RPMI7951 (cell line): ENCODE measurements at places on chromosomes 13 and 19. TPM values are rescaled to one million over a fixed set of nuclear protein-coding genes. Genes with fewer than 3 reads are reported as not detected.
A peak's percentile ranks its signal among the peaks of the same experiment; 100 is the strongest.

RLN3 gene
- total RNA-seq = not detected in 2 replicates

RAB3A gene
- total RNA-seq = 1.7 and 3.6 TPM in 2 replicates

TEAD2 gene
- total RNA-seq = 34.2 and 36.4 TPM in 2 replicates

OLFM4 gene
- not detected in 2 replicates for total RNA-seq

COMP gene
- 1.1 and 1.2 TPM in 2 replicates for total RNA-seq

SLC25A41 gene
- not detected in 2 replicates for total RNA-seq

S1PR5 gene
- 0.29 TPM in 1 of 2 replicates, not detected in the other for total RNA-seq

GDF15 gene
- 1.4 and 1.6 TPM in 2 replicates for total RNA-seq

ZNF728 gene
- 0.12 and 0.88 TPM in 2 replicates for total RNA-seq

RXFP2 gene
- 1.1 and 1.2 TPM in 2 replicates for total RNA-seq

ENOX1 gene
- total RNA-seq = 1.9 and 2.6 TPM in 2 replicates

GRCh38 chr19:3253270-3253669 lies 28.8 kb downstream of the CELF5 start:
- DNase-seq = no peak

DNA sequence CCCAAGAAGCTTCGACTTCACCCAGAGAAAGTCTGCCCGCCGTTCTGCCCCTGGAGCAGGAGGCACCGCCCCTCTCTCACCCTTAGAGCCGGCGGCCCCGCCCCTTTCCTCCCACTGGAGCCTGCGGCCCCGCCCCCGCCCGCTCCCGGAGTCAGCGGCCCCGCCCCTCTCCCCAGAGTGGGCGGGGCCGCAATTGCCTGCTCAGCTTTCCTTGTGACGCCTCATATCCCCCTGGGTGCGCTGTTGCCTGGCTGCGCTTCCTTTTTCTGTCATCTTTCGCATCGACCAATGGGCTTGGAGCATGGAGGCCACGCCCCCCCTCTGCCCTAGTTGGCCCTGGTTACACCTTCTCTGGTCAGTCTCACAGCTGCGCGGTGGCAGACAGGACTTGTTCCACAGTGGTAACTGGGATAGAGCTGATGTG lies 38.2 kb upstream of the ZNF492 start:
- no peak for DNase-seq

DNA sequence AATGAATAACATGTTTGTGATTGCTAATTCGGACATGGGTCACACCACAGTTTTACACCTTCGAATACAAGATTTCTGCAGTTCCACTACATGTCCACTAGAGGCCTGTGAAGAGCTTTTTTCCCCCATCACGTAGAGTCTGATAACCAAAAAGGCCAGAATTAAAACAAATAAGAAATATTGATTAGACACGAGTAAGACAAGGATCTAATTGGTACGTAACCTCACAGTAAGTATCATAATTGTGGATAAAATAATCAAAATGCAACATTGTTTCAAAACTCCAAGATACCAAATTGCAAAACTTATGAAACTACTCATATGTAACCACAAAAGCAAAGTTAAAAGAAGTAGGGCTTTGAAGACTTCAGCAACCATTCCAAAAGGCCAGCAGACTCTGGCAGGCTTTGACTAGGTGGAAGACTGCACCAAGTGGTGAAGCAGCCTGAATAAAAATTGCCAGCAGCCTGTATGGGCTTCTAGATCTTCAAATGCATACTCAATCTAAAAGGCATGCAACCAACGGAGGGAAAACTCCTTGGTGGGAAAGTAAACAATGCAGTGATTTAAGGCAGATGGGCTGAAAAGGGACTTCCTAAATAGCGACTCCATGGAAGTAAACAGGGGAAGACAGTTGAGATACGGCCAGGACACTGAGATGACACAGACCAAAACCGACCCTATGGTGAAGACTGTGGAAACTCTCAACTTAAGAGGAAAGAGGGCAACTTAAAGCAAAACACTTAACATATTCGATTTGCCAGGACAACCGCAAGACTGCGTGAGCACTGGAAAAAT lies 56.7 kb downstream of the STARD13 start:
- DNase-seq = peak; percentile 78

DNA sequence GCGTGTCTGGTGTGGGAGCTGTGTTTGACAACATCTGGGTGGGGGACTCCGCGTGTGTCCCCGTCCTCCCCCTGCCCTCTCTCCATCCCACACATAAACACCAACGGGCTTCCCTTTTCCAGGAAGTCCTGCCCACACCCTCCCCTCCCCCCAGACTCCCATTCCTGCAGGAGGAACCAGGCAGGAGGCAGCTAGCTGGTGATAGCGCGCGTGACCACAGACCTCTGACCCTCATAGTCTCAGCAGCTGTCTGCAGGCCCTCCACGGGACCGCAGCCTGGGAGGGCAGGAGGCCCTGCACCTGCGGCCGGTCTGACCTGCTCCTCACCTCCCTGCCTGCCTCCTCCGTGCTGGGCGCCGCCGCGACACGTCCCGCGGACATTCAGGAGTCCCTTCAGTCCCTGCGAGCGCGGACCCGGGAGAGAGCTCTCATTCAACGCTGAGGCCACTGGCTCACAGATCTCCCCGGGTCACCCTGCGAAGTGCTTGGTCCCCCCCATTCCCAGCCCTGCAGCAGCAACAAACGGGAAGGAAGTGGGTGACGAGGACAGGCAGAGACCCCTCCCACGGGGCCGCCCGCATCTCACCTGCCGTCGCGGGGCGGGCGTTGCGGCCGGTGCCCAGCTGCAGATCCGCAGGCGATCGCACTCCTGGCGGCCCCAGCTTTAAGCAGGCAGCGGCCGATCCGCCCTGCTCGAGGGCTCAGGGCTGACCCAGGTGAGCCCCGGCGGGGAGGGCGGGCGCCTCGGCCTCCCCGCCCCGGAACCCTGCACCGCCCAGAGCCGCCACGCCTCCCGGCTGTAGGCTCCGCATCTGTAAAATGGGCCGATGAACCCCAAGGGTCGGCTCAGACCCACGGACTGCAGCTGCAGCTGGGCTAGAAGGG lies 1.1 kb upstream of the ACP5 start:
- no peak for DNase-seq

DNA sequence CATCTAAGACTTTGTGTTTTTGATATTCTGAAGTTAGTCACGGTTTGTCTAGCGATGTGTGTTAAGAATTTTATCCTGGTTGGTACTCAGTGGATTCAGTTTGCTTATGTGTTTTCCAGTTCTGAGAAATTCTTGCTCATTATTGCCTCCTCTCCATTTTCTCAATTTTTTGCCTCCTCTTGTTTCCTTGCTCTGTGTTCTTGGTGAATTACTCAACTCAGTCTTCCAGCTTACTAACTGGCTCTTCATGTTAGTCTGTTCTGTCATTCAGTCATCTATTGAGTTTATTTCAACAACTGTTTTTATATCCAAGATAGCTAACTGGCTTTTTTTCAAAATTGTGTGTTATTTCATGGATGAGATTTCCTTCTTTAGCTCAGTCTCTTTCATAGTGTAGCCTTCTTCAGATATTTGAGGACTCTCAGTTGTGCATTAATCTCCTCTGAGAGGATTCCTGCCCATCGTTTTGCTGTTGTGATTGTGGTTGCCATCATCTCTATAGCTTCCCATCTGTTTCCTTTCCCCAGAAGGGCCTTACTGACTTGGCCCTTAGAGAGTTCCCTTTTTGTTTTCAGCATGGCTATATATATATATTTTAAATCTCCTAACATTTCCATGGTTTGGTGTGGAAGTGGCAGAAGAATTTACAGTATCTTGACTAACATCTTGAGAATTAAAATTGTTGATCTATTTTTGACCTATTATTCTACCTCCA lies 6.2 kb downstream of the SETDB2 start:
- DNase-seq = no peak

- no peak for DNase-seq
These were observed 2.7 kb downstream of the SMAD9 start for GRCh38 chr13:36917311-36917710.

GRCh38 chr13:58955546-58956385 lies 1208.0 kb downstream of the DIAPH3 start:
- DNase-seq = no peak

DNA sequence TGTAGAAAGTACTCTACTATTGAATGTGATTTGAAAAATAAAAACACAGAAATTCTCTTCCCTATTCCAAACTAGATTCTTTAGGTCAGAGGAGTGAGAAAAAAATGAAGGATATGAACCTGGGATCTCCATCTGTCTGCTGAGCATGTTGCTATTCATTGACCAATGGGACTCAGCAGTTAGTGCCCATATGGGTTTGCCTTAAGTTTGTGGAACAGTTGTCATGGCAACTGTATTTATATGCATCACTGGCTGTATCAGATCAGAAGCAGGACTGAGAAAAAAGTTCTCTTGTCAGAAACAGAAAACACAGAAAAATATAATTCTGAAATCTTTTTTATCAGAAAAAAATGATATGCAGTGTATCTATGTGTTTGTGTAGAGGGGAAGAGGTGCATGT lies 73.3 kb upstream of the ATXN8OS start:
- DNase-seq = no peak

DNA sequence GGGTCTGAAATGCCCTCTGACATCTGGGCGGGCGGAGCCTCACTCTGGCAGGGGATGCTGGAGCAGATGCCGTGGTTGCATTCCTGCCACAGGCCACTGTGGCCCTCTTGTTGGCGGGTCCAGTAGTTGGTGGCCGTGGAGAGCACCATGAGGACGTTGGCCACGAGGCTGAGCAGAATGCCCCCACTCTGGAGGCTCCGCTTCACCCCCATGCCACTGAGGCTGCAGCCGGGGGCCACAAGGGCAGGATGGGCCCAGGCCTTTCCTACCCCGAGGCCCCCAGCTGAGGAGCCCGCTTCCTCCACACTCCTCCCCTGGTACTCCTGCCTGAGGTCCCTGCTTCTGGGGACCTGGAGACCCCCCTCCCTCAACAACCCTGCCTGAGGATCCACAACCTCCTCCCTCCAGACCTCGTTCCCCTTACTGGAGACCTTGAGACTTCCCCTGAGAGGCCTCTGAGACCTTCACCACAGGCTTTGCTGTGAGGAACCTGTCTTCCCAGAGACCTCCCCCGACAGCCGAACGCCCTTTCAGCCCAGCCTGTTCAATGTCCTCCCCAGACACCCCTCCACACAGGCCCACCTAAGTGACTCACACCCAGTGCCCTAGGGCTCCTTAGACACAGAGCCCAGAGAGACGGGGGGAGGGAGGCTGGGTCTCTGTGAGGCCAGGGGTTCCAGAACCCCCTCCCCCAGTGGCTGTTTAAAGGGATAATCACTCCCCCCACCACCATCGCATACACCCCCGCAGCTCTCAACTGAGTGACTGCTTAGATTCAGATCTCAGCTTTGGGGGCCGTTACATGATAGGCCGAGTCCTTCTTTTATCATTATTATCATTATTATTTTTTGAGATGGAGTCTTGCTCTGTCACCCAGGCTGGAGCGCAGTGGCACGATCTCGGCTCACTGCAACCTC lies at the start of gene CLDND2:
TSS of gene CLDND2 (minus strand) at position 638 of the 917 bp plus-strand sequence. CDS start at position 212, 426 bp downstream.
- peak; percentile 16 for DNase-seq

DNA sequence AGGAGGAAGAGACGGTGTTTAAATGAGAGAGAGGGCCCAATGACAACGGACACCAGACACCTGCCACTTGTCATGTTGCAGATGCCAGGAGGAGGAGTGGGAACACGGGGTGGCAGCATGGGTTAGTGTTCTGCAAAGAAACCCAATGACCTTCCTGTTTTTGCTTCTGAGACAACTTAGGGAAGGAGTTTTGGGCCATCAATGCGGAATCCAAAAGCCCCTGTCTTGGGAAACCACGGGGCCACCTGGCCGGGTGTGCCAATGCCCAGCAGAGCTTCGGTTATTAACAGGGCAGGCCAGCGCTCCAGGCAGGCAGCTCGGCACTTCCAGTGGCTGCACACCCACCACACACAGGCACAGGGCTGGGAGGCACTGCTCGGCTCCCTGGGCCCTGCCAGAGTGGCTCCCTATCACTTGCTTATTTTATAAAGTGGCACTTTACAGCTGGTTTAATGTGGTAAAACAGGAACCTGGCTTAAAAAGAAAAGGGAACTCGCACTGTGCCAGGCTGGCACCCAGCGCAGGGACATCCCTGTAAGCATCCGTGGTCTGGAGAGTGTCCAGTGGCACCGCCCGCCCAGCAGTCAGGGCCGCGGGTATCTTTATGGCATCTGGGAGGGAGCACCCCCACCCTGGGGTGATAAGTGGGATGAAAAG lies 19.1 kb downstream of the ELL start:
- DNase-seq = no peak

DNA sequence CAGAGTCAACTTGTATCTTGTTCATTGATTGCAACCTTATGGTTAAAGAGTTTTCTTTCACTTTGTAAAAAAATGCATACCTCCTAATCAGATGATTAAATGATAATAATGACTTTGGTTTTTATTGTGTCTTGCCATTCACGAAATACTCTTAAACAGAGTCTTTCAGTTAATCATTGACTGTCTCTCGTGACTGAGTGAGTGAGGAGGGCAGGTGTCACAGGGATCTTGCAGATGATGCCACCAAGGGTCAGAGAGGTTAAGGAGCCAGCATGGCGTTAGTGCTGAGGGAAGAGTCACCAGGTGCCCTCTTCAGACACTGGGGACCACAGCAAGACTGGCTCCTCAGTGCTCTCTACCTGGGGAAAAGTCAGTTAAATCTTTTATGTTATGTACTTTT lies 8.0 kb downstream of the GPATCH1 start:
- DNase-seq = no peak

DNA sequence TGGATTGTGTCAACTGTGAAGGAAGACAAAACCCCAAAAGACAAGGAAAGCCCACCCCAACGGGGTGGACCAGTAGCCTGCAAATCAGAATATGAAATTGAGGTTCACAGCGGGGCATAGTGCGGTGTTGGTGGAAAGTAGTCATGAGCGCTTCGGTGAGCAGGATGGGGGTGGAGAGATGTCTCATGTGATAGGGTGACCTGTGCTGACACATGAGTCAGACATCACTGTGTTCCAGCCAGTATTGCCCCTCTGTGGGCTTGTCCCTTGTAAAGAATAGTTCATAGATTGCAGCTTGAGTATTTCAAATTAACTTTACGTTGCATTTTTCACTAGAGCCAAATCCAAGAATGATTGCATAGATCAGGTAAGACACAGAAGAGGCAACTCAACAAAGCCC lies 7.3 kb downstream of the ZNF69 start:
- DNase-seq = no peak

GRCh38 chr19:1766800-1767352 lies 13.6 kb downstream of the ONECUT3 start:
- no peak for DNase-seq

GRCh38 chr13:46296115-46296822 lies 84.5 kb downstream of the LRRC63 start:
- DNase-seq = peak; percentile 84

DNA sequence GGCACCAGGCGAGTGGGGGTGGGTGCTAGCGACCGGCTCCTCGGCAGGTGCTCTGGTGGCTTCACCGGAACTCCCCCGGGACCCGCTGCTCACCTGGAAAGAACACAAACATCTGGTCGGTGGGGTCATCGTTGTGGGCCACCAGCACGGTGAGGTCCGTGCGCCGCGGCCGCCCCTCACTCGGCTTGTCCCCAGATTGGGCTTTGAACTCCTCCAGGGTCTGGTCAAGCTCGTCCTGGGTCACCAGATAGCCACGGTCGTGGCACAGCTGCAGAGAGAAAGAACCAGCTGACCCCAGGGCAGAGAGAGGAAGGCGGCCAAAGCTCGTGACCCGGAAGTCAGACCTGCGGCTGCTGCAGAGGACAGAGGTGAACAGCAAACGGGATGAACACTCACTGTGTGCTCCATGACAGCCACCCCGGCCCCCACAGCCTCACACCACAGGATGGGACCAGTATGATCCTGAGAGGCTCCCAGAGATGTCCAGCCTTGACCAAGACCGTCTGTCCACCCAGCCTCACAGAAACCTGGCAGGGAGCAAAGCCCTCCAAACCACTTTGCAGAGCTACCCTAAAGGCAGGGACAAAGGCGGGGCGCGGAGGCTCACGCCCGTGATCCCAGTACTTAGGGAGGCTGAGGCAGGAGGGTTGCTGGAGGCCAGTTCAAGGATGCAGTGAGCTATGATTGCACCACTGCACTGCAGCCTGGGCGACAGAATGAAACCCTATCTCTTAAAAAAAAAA lies 1.2 kb downstream of the POLR2E start:
- no peak for DNase-seq
